ENCODE measurements at places on chromosomes 6 and 20.

DNA sequence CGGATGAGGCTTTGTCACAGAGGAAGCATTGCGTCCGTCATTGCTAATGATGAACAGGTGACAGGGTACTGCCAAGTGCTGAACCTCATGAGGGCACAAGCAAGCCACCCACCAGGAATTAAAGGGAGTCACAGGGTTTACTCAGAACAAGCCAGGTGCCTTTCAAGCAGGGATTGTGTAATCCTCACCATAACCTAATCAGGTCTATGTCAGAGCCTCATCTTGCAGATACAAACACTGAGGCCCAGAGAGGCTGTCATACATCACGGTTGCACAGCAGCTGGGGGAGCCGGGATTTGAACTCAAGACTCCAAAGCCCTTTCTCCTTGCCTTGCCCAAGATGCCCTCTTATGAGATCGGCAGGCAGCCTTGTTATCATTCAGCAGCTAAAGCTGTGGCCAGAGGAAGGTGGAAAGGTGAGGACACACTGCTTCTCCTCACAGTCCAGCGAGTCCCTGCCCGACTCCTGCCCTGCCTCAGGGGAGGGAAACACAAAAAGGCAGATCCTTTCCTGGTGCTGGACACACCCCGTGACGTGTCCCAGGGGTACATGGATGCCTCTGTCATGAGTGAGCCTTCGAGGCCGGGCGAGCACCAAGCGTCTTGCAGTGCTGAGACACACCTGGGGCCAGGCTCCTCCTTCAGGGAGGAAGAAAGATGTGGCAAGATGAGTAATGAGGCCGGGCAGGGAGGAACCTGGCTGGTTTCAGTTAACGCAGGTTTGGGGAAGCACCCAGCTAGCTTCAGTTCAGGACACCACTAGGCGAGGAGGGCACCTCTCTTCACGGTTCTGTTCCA, 214.9 kb downstream of the LY86 start:
- DNase-seq: peak; percentile 63

GRCh38 chr6:46136831-46137230, 7.0 kb downstream of the ENPP4 start:
- no peak for DNase-seq

GRCh38 chr20:50491926-50492634, 18.1 kb upstream of the PTPN1 start:
- DNase-seq: no peak

DNA sequence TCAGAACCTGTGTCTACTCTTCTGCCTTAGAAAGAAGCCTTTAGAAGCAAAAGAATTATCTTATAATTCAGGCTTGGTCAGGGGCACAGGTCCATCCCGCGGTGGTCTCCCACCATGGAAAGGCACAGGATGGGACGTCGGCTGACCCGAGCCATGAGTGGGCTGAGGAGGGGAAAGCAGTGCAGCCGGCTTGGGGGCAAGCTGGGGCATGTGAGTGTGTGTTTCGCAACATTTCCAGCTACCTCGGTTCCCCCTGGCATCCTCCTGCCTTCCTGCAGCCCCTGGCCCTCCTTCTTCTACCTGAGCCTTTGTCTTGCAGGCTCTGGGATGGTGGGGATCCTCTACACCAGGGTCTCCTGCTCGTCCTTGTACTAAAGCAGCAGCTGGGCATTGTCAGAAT, 29.1 kb upstream of the FOXC1 start:
- no peak for DNase-seq

- no peak for DNase-seq
Measured at GRCh38 chr6:132142308-132142707, 191.1 kb upstream of the CCN2 start.

GRCh38 chr6:100447900-100448748, 16.6 kb downstream of the SIM1 start:
- DNase-seq: no peak

DNA sequence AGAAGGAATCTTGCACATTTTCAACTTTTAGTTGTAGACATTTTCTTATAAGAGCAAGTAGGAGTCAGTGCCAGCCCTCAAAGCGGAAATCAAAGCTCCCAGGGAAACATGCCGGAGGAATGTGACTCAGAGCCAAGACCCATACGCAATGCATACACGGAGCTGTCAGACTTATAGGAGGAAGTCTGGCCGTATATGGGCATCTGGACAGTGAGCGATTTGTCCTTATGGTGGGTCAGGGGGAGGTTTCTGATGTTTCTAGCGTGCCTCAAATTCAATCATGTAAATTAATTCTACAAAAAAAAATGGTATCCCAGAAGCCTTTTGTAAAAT, 3.6 kb upstream of the CCN2 start:
- DNase-seq: no peak

GRCh38 chr20:7924692-7925091, 15.6 kb downstream of the HAO1 start:
- no peak for DNase-seq

- DNase-seq: no peak
Measured at GRCh38 chr20:57647933-57648785, 27.9 kb upstream of the ZBP1 start.

GRCh38 chr20:57867807-57868206, 158.0 kb upstream of the PMEPA1 start:
- DNase-seq: no peak
